Dermis microvascular lymphatic vessel endothelial cell (primary cell): ENCODE measurements at places on chromosomes 6 and 20. TPM values are rescaled to one million over a fixed set of nuclear protein-coding genes. Genes with fewer than 3 reads are reported as not detected.

Gene RUNX2
- not detected in 2 replicates for total RNA-seq

DNA sequence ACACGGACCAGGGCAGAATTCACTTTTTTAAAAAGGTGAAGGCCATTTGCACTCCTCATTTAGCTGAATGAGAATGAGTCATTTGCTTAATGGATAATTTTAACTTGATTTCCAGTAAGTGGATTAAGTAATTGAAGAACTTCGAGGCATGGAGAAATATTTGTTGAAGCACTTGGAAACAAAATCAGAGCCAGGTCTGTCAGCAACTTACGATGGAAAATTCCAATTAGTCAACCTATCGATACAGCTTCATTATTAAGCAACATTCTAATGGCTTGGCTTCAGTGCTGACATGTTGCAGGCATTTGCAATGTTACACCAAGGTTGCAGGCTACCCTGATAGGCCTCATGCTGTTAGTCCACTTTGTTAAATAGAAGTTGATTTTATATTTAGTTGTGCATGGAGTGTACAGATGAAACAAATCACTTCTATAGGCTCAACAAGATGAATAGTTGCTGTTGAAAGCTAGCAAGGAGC, 423.5 kb upstream of the SLC35B3 start:
- DNase-seq: no peak

Gene IL20RA
- total RNA-seq: 0.26 and 1.1 TPM in 2 replicates

Gene NPEPL1
- total RNA-seq: 17.6 and 31.2 TPM in 2 replicates

Gene ASIP
- not detected in 2 replicates for total RNA-seq

GRCh38 chr6:16375843-16376242, 137.5 kb downstream of the GMPR start:
- DNase-seq: no peak

Gene CD109
- 4.4 and 9.2 TPM in 2 replicates for total RNA-seq

DNA sequence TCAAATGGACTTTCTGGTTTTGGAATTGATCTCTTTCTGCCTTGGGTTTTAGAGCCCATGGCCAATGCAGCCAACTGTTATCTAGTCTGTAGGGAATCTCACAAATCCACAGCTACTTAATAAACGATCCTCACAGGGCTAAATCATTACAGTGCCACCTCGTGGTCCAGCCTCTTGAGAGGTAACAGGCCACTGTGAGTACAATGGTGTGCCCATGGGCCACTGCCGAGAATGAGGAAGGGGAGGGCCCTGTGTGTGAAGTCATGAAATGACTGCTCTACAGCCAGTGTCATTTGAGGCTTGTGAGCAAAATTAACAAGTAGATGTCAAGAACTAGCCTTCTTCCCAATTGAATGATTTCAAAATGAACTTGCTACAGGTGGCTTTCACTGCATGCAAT, 54.3 kb upstream of the GMPR start:
- DNase-seq: no peak

DNA sequence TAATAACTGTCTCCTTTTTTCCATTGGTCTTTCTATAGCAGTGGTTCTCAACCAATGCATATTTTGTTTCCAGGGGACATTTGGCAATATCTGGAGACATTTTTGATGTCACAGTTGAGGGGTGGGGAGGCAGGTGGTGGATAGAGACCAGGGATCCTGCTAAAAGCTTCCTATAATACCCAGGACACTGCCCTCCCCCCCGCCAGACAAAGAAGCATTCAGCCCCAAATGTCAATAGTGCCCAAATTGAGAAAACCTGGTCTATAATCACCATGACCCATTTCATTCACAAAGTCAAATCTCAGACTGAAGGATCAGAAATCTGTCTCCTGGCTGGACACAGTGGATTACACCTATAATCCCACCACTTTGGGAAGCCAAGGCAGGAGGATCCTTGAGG, 128.8 kb downstream of the BMP7 start:
- no peak for DNase-seq

DNA sequence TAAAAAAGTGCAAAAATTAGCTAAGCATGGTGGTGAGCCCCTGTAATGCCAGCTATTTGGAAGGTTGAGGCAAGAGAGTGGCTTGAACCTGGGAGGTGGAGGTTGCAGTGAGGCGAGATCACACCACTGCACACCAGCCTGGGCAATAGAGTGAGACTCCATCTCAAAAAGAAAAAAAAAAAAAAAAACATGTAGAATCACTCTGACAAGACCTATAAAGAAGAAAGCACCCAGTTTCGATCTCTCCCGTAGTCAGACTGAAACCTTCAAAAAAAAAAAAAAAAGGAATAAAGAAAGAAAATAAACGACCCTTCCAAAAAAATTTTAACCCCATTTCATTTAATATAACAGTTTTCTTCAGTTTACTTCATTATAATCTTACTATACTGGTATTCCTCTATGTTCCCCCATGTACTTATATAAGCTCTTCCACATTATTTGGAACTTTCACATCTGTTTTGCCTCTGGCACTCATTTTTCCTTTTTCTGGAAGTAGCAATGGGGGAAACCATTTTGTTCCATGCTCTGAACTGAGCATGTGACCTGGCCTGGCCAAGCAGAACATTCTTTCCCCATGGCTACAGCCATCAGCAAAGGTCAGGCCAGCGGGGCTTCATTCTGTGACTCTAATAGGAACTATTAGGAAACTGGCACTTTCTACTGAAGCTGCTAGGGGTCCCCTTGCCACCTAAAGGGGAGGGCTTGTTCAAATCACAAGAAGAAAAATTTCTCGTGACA, 9.6 kb downstream of the SLC18B1 start:
- no peak for DNase-seq

GRCh38 chr20:5886788-5887187, 63.5 kb downstream of the TRMT6 start:
- DNase-seq: no peak

GRCh38 chr6:127302728-127303660, 36.3 kb downstream of the RNF146 start:
- DNase-seq: peak; percentile 57

Gene PACRG
- under 0.01 TPM in 2 replicates for total RNA-seq

GRCh38 chr20:39268491-39268951, 306.4 kb downstream of the DHX35 start:
- DNase-seq: no peak

DNA sequence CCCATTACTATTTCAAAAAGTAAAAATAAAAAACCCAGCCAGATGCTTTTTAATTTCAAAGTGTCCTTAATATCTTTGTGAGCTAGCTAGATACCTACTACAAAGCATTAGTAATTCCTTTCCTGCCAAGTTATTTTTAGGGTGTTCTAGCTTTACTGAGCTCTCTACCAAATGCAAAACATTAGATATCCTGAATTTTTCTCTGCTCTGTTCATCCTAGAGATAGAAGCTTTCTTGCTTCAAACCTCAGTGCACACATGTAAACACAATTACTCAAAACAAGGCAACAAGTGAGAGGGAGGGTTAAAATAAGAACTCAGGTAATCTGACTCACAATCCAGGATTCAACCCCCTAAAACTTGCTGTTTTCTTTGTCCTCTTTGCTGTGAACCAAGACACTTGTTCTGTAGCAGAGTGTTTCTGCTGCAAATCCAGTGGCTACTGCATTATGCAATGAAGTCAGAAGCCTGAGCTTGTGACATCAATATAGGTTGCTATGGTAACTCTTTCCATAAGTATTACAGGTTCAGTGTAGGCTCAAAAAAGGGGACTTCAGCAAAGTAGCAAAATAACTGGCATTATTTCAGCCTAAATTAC, 72.6 kb upstream of the STXBP5 start:
- no peak for DNase-seq

DNA sequence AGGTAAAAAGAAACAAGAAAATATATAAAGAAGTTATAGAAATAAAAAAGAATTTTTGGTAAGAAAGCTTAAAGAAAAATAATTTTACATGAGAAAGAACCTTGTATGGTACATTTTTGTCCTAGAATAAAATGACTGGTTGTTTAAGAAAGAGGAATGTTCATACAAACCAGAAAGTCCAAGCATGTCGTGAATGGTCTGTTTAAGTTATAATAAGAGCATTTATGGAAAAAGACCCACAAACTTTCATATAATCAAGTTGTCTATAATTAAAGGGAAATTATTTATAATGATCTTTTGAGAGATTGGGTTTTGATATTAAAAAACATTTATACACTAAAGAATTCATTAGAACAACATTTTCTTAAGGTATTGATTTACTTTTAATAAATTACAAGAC, 27.8 kb upstream of the FAM110A start:
- no peak for DNase-seq

Gene SLC22A16
- total RNA-seq: not detected in 2 replicates

Gene DPM1
- total RNA-seq: 36.8 and 45.6 TPM in 2 replicates

GRCh38 chr6:137297887-137298286, 78.7 kb upstream of the IFNGR1 start:
- DNase-seq: peak; percentile 92

Gene VNN1
- total RNA-seq: under 0.01 TPM in 1 of 2 replicates, not detected in the other

- no peak for DNase-seq
These were observed 21.9 kb upstream of the GCLC start for GRCh38 chr6:53566755-53567154.

Gene COX4I2
- not detected in 2 replicates for total RNA-seq

- no peak for DNase-seq
These were observed 42.0 kb downstream of the BCAS1 start for GRCh38 chr20:54028276-54029011.

Gene FANCE
- total RNA-seq: 10.3 and 11.1 TPM in 2 replicates

Gene PTGIS
- 0.13 and 0.25 TPM in 2 replicates for total RNA-seq

- no peak for DNase-seq
These were observed 12.0 kb upstream of the MRPS10 start for GRCh38 chr6:42229506-42230119.

- DNase-seq: no peak
These were observed 244.3 kb upstream of the FLRT3 start for GRCh38 chr20:14581731-14582130.

- DNase-seq: no peak
These were observed 28.4 kb downstream of the WRNIP1 start for GRCh38 chr6:2793534-2794151.

Gene SNX5
- total RNA-seq: 62.8 and 72.5 TPM in 2 replicates

Gene RAB44
- under 0.01 TPM in 2 replicates for total RNA-seq

Gene SLC22A3
- total RNA-seq: under 0.01 TPM in 1 of 2 replicates, not detected in the other
